ENCODE measurements at places on chromosomes 13 and 19.

DNA sequence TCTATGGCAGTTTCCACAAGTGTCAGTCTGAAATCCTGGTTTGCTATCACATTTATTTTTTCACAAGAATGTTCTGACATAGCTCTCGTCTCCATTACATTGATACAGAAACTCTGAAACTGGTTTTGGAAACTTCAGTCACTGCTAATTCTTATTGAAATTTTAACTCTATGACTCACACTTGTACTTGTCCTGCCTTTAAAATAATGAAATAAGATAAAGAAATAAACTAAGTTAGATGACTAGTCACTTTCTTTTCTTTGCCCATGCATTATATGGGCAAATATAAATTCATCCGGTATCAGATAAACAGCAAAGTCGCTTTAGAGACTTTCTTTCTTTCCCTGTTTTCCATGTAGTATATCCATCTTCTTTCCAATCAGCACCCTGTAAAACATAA lies 257.5 kb downstream of the PCDH9 start:
- DNase-seq, result no peak

- peak; percentile 74 for DNase-seq
Measured at GRCh38 chr19:45402298-45403061, 2.4 kb downstream of the PPP1R13L start.

DNA sequence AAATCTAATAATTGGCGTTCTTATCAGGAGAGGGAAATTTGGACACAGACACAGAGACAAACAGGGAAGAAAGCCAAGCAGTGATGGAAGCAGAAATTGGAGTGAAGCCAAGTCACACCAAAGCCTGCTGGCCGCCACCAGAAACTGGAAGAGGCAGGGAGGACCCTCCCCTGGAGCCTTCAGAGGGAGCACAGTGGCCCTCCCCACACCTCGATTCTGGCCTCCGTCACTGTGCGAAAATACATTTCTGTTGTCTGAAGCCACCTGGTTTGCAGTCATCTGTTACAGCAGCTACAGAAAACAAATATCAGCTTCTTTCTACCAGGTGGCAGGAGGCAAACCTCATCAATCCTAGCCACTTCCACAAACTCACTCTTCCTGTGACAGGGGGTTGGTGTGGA lies 8.3 kb upstream of the TLE6 start:
- no peak for DNase-seq

- DNase-seq, result no peak
Measured at GRCh38 chr13:109933476-109933875, 147.1 kb upstream of the IRS2 start.

DNA sequence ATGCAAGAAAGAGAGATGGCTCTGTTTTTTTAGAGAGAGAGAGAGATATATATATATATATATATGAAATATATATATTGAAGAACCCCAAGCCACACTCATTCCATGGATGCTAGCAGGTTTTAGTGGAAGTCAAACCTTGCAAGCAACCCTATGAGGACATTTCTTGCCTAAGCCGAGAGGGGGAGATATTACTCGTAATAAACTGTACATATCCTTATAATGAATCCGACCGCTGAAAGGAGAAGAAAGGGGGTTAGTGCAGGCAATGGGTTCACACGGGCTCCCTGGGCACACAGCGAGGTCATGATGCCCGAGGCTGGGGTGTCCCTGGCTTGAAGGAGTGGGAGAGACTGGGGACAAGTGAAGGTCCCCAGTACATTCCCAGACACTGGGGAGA lies 78.3 kb downstream of the IER2 start:
- DNase-seq, result no peak

- no peak for DNase-seq
Measured at GRCh38 chr13:78679329-78679728, 20.4 kb upstream of the OBI1 start.

- DNase-seq, result peak; percentile 37
Measured at GRCh38 chr19:4732680-4733114, 9.1 kb upstream of the DPP9 start.

Measured in mucosa of descending colon (tissue), 3 donors.